ENCODE measurements at places on chromosomes 3 and 15.

DNA sequence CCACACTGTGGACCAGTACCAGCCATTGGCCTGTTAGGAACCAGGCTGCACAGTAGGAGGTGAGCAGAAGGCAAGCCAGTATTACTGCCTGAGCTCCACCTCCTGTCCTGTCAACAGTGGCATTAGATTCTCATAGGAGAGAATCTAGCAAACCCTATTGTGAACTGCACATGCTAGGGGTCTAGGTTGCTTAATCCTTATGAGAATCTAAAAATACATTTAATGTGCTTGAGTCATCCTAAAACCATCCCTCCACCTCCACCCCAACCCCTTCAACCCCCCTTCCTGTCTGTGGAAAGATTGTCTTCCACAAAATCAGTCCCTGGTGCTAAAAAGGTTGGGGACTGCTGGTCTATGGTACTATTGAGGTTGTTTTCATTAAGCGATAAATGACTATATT, 49.3 kb upstream of the KCNAB1 start:
- no peak for DNase-seq

DNA sequence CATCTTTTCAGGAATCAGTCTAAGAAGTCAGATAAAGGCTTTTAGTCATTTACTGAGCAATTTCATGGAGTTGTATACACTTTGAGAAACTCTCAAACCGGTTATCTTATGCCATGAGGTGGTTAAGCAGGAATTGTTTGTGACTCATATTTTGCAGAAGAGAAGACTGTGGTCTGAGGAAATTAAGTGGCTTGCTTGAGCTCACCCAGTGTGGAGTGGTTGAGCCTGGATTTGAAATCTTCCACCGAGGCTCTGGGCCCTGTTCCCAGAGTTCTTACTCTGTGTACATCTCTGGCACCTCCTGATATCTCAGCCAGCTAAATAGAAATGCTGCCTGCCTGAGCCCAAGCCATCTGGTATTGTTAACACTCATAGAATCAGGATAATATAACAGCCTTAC, 37.8 kb upstream of the BCL6 start:
- no peak for DNase-seq

- DNase-seq, result no peak
These were observed 7.3 kb upstream of the ATP2B2 start for GRCh38 chr3:10512687-10513086.

GRCh38 chr3:166274351-166275023, 437.3 kb upstream of the BCHE start:
- DNase-seq, result no peak

DNA sequence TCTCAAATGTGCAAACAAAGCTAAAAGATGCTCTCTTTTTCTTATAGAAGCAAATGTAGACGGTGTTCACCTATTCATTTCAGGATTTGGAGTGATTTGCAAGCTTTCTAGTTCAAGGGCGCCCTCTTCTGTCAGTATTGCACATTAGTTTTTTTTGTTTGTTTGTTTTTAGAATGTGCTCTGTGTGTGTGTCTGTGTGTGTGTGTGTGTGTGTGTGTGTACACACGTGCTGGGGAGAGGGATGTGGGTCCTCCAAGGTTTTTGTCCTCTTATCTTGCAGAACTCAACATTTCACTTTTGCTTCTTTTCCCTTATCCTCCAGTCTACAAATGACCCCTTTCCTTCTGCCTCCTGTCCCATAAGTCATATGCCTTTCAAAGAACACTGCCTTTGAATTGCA, 23.5 kb downstream of the DNAH1 start:
- DNase-seq, result no peak

DNA sequence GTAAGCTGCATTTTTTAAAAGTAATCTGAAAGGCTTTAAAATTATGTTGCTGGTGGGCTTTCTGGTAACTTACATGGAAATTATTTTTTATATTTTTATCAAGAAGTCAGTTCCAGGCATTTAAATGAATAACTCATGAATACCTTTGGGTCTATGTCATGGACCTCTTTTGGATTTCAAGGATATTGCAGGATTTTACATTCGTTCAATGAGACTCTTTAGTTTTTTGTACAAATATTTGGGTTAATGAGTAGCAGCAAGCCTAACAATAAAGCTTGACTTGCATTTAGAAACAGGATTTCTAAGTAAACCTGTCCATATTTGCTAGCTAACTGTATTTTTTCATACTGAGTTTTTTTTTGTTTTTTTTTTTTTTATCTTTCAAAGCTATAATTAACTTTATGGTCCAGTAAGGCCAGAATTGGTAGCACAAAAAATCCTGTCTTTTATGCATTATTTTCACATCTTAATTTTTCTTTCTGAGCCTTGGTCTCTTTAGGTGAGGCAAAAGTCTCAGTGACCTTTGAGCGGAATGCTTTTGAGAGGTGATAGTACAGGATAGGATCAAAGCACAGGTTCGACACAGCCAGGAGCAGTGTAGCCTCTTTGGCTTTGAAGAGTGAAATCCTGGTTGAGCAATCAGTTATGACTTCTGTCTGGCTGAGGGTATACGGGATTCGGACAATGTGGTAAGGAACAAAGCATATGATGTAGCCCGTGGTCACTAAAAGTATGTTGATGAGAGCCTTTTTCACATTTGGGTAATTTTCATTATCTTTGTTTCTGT, 4.8 kb downstream of the GPR171 start:
- no peak for DNase-seq

- DNase-seq, result no peak
These were observed 7.2 kb upstream of the ABHD10 start for GRCh38 chr3:111971533-111972130.

GRCh38 chr15:63422891-63423590, 41.4 kb upstream of the CA12 start:
- DNase-seq, result no peak

- no peak for DNase-seq
These were observed 2.1 kb upstream of the IQSEC1 start for GRCh38 chr3:13075318-13075717.

GRCh38 chr3:53196575-53197407, 35.8 kb downstream of the PRKCD start:
- no peak for DNase-seq

GRCh38 chr3:58659051-58659675, 7.4 kb downstream of the FAM3D start:
- DNase-seq, result no peak

- DNase-seq, result no peak
These were observed 20.2 kb downstream of the LRIG1 start for GRCh38 chr3:66480666-66481065.

DNA sequence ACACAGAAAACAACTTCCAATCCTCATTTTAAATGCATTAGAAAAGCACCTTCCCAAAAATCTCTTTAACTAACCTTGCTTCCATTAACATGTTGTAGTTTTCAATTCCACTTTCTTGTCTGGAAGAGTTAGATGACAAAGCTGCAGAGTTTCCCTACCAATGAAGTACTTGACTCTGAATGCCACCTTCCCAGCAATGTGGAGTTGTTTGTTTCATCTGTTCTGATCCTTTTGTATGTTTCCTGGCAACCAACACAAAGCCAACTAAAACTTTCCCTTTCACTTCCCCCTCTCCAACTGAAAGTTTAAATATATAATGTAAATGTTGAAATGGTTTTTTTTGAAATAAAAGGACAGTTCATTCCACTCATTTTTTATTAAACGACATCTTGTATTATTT, at the start of gene WDR49:
Gene WDR49, minus strand, starts transcription at position 183 of the 400 bp plus-strand sequence. CDS start 517 bp downstream, outside the sequence.
- no peak for DNase-seq

GRCh38 chr3:78029775-78030174, 989.9 kb downstream of the ROBO2 start:
- no peak for DNase-seq

DNA sequence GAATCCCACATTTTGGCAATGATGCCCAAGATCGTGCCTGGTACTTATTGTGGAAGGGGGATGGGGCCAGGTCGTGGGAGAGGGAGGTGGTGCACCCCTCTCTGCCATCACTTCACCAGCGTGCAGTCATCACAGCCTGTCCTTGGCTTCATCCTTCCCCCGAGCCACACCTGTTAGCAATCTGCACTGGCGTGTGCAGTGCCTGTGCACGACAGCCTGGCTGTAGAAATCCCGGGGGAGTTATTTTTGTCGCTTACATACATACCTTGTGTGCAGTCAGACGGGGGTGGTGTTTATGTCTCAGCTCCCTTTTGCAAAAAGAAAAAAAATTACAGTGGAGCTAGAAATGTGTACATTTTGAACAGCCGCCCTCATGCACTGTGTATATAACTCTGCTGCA, 216.0 kb downstream of the TLE3 start:
- peak; percentile 54 for DNase-seq

GRCh38 chr3:146077181-146077580, 83.8 kb downstream of the PLOD2 start:
- no peak for DNase-seq

DNA sequence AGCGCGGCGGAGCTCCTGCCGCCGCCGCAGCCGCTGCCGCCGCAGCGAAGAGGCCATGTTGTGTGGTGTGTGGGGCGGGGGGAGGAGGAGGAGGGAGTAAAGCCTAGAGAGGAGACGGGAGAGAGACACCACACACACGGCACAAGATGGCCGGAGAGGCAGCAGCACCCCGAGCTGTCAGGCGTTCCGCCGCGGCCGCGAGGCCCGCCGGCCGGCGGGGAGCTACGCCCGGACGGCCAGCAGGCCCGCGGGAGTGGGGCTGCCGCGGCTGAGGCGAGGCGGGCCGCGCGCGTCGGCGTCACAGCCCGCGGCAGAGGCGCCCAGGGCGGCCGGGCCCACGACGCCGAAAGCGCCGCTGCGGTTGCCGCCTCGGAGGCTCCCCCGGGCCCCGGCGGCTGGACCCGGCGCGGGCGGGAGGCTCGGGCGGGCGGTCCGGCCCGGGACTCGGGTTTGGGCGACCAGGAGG, 17.4 kb upstream of the CHD2 start:
- no peak for DNase-seq

- DNase-seq, result no peak
These were observed 102.5 kb downstream of the SST start for GRCh38 chr3:187567661-187568121.

DNA sequence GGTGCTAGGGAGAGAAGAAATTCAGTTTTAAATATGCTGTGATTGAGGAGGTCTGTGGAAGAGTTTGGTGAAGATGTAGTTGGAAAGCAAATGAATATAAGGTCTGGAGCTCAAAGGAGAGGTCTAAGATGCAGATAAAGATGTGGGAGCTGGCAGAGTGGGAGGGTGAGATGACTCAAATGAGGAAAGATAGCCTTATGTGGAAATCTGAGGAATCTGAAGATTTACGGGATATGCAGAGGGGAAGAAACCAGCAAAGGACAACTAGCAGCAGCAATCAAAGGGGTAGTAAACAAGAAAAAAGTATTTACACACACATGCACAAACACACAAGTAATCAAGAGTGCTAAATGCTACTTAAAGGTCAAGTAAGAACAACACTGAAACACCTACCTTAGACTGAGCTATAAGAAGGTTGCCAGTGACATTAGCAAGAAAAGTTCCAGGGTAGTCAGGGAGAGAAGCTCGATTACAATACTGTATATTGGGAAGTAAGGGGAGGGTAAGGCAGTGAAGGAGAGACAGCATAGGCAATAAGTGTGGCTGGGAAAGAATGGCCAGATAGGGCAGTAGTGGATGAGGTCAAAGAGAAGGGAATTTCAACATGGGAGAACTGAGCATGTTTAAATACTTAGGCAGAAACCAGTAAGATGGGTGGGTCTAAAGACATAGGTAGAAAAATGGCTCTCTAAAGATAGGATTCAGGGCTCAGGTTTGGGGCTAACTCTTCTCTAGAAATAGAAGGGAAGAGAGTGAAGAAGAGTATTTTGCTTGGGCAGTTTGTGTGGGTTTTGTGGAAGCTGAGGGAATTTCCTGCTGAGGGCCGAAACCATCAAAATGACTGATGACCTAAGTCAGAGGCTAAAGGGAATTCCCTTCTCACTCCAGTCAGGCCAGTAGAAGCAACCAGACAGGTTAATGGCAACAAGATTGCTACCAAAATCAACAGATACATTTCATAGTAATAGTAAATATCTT, 8.9 kb downstream of the CMTM6 start:
- DNase-seq, result no peak

DNA sequence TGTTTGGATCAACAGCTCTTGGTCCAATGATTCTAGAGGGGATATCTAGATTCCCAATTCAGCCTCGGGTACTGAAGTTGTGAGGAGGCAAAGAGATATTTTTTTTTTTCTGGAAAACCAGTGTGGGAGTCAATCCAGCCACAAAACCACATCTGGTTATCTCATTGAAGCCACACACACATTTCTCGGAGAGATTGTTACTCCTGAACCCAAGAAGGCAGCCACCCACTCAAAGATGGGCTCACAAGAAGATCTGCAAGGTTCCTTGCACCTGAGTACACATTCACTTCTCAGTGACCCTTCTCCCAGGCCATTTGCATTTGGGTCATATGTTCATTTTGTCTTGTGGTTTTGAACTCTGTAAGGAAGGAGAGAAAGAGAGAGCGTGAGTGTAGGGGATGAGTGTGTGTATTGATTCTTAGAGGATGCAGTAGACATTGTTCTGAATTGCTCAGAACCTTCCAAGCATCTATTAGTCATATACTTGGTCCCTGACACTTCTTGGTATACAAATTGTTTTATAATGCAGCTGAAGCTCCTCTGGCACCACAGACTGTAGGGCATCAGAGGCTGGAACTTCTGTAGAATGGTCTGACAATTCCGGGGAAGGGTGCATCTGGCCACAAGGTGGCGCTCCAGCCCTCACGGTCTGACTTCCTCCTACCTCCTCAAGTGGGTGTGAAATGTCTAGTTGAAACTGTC, 39.3 kb upstream of the TRA2B start:
- DNase-seq, result peak; percentile 76

- no peak for DNase-seq
These were observed 6.5 kb downstream of the RUBCN start for GRCh38 chr3:197730200-197730599.

GRCh38 chr15:62742409-62743171, 300.0 kb upstream of the TPM1 start:
- no peak for DNase-seq

DNA sequence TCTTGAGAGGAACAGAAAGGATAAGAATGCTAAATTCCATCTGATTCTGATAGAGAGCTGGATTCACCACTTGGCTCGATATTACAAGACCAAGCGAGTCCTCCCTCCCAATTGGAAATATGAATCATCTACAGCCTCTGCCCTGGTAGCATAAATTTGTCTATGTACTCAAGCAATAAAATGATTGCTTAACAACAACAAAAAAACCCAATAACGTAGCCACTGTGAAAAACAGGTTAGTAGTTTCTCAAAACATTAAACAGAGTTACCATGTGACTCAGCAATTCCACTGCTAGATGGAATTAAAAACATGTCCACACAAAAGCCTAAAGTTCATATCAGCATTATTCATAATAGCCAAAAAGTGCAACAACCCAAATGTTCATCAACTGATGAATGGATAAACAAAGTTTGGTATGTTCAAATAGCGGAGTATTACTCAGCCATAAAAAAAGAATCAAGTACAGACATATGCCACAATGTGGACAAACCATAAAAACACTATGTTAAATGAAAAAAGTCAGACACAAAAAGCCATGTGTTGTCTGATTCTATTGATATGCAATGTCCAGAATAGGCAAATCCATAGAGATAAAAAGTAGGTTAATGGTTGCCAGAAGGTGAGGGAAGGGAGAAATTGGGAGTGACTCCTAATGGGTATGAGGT, 16.8 kb downstream of the BCL2L10 start:
- no peak for DNase-seq

DNA sequence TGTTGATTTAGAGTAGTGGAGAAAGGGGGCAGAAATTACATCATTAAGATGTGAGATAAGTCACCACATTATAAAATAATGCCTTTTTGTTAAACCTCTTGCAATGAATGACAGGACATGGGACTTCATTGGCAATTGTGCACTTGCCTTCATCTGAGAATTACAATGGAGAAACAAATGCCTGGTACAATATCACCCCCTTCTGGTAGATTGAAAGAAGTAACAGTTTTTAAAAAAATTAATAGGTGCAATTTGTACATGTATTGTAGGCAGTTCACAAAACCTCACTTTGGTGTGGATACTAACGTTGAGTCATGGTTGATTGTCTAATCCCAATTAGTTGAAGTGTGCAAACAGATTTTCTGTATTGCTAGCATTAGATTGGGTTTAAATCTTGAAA, 4.6 kb upstream of the P2RY14 start:
- no peak for DNase-seq

Data from activated B cell treated with CpG ODN at 0.5 μM for 24 hours (primary cell).